ENCODE measurements at places on chromosomes 4 and X.

GRCh38 chr4:132299841-132300240, 849.3 kb upstream of the PCDH10 start:
- DNase-seq: no peak

DNA sequence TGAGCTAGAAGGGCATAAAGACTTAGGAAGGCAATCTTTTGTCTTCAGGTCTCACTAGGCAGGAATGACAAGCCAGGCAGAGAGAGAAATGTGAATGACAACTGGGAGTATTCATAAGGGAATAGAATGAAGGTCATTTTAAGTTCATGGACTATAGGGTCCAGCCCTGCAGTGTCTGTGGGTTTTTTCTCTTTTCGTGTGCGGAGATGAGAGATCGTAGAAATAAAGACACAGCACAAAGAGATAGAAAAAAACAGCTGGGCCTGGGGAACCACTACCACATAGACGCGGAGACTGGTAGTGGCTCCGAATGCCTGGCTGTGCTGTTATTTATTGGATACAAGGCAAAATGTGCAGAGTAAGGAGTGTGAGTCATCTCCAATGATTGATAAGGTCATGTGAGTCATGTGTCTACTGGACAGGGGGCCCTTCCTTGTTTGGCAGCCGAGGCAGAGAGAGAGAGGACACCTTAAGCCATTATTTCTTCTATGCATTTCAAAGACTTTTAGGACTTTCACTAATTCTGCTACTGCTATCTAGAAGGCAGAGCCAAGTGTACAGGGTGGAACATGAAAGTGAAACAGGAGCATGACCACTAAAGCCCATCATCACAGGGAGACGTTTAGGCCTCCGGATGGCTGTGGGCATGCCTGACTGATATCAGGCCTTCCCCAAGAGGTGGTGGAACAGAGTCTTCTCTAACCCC, 921.8 kb upstream of the PCDH10 start:
- DNase-seq: no peak

- no peak for DNase-seq
These were observed 7.9 kb upstream of the GNRHR start for GRCh38 chr4:67762086-67762485.

GRCh38 chrX:129318375-129318774, 204.9 kb downstream of the SMARCA1 start:
- DNase-seq: no peak

- no peak for DNase-seq
These were observed 71.0 kb downstream of the LAS1L start for GRCh38 chrX:65463550-65463949.

DNA sequence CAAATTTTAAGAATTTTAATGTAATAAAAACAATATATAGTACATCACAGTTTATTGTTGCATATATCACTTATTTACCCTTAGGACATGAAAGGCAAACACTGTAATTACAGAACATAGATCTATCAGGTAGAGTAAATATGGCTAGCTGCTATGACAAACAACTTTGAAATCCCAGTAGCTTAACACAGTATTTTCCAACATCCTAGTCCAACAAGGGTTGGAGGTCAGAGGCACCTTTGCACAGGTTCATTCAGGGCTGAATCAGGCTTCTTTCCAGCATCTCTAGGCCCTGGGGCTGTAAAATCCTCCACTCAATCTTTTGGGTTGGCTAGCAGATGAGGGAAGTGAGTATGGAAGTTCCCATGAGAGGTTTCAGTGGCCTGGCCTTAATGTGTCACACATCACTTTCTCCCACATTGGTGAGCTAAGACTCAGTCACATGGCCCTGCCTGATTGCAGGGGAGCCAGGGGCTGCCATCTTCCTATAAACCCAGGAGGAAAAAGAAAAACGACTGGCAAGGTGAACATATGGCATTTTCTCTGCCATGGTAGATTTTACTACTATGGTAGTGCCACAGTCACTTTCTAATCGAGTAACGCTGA, 32.9 kb downstream of the HERC6 start:
- no peak for DNase-seq

GRCh38 chr4:72951147-72951546, 118.4 kb downstream of the COX18 start:
- DNase-seq: no peak

DNA sequence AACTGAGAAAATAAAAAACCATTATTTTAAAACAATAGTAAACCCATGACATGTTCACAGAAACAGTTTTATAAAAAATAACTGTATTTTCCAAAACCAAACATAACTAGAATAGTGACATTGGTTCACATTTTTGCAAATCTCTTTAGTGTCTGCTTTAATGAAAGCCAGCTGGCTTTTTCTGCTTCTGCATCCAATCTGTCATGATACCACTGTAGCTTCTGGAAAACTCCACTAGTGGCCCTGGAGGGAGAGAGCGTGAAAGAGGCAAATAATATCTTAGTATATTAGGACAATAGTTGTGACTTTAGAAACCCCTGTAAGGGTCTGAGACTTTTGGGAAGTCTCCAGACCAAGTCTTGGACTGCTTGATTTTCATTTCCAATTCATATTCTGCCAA, 31.1 kb downstream of the FGFBP1 start:
- DNase-seq: no peak

DNA sequence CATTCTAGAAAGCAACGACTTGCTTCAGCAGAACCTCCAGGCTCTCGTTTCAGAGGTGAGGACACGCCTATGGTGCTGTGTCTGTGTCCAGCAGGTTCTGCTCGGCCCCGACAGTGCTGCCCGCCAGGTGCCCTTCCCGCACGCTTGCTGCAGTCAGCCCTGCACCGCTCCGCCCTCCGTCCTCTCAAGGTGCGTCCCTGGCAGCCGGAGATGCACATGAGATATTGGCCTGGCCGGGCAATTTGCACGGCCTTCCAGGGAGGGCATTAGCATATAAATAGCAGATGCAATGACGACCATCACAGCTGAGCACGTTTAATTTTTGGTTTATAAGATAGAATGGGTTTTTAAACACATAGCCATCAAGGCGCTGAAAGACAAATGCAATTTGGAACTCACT, 14.4 kb downstream of the UVSSA start:
- DNase-seq: no peak

- no peak for DNase-seq
These were observed 67.5 kb downstream of the TECRL start for GRCh38 chr4:64341711-64342110.

DNA sequence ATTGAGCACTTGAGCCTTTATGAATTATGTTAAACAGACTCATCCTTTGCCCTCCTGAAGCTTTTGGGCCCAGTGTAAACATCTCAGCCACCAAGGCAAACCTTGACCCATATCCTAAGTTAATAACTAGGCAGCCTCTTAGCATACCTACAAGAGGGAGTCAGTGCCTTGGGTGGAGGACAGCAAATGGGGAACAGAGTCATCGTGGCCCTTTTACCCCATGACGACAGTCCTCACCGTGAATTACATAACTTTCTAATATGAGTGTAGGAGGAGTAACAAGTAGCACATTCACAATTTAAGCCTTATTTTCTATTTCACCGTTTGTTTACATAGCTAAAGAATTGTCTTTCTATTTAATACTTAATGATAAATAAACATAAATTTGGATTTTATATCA, 16.8 kb downstream of the CLDN22 start:
- no peak for DNase-seq

GRCh38 chr4:168831919-168832762, 177.9 kb downstream of the CBR4 start:
- DNase-seq: no peak
